ENCODE measurements at places on chromosomes 5 and 9.

DNA sequence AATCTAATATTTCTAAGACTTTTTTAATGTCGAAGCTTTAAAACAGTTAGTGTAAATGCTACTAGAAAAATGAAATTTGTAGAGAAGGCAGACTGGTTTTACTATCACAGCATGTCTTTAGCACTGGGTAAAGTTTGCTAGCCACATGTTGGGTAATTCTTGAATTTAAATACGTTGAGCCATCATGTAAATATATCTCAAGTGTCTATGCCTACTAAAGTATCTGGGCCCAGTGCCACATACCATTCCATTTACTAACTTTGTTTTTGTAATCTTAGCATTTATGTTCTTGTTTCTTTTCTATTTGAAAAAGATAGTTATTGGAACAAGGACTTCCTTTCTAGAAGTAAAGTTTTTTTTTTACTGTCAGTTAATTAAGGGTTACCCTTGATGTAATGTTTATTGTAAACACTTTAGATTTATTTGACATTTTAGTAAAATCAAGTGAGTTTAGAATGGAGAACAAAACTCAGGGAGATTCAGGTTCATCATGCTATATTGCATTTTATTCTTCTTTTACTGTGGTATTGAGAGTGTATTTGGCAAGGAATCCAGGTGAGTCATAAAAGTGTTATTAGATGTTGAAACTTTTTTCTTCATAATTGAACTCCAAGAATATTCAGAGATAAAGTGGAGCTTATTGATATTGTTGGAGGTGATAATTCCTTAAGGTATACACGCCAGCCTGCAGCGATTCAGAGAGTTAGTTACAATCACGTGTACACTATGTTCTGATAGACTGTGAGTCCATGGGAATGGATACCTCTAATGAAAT lies 182.4 kb downstream of the CCDC171 start:
- no peak for DNase-seq

DNA sequence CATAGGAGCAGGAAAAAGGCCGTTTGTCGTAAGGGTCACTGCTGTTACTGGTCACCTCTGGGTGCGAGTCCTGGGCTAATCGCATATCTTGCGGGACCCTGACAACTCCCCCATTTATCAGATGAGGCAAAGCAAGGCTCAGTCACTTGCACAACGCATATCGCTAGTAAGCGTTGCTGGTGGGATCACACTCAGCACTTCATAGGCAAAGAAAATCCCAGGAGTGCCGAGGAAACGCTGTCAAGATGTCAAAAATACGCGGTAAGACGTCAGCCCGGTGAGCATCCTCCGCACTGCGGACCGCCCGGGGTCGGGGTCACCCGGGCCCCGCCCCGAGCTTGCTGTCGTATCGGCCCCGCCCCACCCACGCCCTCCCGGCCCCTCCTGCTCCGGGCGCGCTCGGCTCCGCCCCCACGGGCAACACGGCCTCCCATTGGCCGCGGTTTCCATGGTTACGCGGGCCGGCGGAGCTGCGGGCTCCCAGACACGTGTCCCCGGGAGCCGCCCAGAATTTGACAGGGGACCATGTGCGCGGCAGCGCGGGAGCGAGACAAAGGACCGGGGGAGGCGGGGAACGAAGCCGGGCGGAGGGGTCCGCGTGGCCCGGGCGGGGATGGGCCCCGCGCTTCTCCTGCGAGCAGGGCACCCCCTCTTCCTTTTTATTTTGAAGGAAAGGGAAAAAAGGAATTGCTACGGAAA lies 80.2 kb upstream of the IER5L start:
- peak; percentile 93 for DNase-seq

DNA sequence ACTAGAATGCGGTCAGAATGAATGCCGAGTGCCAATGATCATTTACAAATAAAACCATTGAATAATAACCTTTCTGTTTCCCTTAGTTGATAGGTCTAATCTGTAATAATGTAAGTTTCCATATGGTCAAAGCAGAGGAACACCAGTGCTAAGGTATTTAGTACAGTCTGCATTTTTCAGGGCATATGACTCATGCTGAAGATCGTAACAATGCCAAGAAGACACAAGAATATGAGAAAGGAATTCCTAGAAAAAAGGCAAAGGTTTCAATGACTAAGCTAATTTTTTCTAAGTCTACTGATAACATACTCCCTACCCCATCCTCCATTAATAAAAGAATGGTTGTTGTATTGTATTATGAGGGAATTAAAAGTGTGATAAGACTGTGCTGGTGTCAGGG lies 2.8 kb downstream of the OR1L8 start:
- DNase-seq = no peak

DNA sequence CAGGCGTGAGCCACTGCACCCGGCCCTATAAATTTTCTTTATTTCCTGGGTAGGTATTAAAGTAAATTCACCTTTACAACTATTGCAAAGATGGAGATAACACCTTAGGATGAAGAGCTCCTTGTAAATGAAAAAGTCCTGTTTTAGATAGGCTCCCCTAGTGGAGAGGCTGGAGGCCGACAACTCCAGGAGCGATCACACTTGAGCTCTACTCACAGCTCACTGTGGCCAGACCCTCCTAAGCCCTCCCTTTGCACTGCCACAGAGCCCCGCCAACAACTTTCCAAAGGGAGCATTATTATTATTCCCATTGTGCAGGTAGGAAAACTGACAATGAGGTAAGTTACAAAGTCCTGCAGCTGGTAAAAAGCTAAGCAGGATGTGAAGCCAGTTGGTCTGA lies 139.1 kb upstream of the ERCC6L2 start:
- DNase-seq = no peak

- DNase-seq = no peak
Measured at GRCh38 chr5:98639274-98639673, 134.2 kb upstream of the RGMB start.

GRCh38 chr5:157516006-157516405 lies 56.0 kb downstream of the NIPAL4 start:
- peak; percentile 8 for DNase-seq

GRCh38 chr5:146662229-146662628 lies 146.2 kb upstream of the GPR151 start:
- peak; percentile 1 for DNase-seq

GRCh38 chr5:149422366-149423048 lies 43.4 kb upstream of the IL17B start:
- DNase-seq = no peak

GRCh38 chr9:26650325-26650724 lies 242.3 kb downstream of the CAAP1 start:
- DNase-seq = no peak

- no peak for DNase-seq
Measured at GRCh38 chr5:73282923-73283322, 109.9 kb downstream of the TMEM174 start.

GRCh38 chr5:32029261-32029660 lies 144.9 kb downstream of the GOLPH3 start:
- DNase-seq = no peak

DNA sequence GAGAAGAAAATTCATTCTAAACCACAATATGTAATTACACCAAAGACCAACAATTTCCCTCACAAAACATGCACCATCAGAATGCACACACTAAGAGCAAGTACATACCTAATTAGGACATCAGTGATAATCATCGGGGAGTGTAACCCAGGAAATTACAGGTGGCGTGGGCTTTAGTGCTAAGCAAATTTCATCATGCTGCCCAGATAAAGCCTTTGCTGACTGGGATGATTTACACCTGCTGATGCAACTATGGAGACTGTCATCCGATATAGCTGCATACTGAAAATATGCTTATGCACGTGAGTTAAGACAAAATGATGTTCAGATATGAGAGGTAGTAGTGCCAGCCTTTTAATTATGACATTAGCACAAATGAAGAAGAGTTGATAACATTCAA lies 123.2 kb downstream of the DCP2 start:
- DNase-seq = no peak

DNA sequence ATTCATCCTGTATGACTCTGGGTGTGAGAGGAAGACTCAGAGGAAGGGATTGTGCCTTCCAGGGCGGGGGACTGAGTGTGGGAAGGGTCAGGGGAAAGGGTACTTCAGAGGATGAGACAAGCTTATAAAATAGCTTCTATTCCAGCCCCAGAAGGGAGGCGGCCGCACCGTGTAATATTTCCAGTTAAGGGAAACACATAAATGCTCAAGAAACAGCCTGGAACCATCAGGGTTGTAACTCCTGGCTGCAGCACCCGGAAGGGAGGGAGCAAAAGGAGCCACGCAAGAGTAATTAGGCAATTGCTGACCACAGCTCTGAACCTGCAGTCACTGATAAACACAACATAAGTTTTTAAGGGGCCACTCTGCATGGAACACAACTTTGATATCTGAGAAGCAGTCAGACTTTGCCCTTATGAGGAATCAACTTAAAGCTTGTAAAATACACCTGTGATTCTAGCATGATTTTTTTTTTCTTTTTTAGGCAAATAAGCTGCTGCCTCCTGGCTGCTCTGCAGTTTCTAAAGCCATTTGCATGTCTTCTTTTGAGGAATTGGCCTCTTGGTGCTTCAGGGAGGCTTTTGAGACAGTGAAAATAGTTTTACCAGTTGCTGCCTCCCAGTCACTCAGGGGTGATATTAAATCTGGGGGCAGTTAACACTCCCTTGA lies 382.7 kb downstream of the ENC1 start:
- DNase-seq = no peak

DNA sequence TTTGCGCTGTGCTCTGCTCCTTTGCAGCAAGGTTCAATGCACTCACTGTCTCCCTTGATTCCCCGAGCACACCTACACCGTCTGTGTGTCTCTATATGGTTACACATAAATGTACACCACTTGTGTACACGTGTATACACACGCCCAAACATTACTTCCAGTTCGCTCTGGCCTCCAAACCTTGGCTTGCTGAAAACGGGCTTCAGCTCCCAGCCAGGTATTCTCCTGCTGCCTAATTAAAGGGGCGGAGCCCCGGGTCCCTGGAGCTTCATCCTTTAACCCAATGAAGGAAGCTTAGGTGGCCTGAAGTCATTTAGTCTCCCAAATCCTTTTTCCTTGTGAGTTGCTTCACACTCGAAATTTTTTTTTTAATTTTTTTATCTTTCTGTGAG lies 4.6 kb downstream of the ISL1 start:
- DNase-seq = no peak

DNA sequence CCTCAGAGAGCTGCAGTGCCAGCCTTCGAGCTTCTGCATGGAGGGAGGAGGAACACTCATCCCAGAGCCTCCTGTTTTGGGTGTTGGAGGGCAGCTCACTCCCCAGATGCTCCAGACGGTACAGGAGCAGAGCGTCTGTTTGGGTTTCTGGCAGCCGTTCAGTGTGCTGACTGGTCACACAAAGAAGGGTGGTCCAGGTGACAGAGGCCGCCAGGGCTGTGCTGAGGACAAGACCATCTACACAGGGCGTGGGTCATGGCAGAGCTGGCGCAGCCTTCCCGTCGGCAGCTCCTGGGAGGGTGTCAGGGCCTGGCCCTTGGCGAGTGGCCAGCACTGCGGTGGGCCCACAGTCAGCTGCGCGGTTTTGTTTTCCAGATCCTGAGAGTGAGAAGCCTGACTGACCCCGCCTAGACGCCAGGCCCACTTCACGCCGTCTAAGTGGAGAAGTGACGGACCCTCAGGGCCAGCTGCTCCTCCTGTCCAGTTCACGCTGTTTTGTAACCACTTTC lies 131.4 kb upstream of the FAM120A start:
- no peak for DNase-seq

- no peak for DNase-seq
Measured at GRCh38 chr9:99345942-99346341, 123.9 kb downstream of the SEC61B start.

- no peak for DNase-seq
Measured at GRCh38 chr5:73179730-73180129, 6.7 kb downstream of the TMEM174 start.

DNA sequence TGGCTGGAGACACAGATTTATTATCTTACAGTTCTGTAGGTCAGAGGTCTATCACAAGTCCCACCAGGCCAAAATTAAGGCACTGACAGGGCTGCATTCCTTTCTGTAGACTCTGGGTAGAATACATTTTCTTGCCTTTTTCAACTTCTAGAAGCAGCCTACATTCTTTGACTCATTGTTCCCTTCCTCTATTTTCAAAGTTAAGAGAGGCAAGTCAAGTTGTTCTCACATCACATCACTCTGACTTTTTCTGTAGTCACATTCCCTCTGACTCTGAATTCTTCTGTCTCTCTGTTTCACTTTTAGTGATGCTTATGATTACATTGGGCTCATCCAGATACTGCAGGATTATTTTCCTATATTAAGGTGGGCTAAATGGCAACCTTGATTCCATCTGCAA lies 119.0 kb downstream of the MELK start:
- no peak for DNase-seq

- DNase-seq = no peak
Measured at GRCh38 chr5:8391911-8392310, 523.0 kb downstream of the MTRR start.

GRCh38 chr5:179131886-179132585 lies 71.9 kb downstream of the ZNF354C start:
- DNase-seq = no peak

- no peak for DNase-seq
Measured at GRCh38 chr9:116039312-116039711, 114.3 kb upstream of the PAPPA start.

DNA sequence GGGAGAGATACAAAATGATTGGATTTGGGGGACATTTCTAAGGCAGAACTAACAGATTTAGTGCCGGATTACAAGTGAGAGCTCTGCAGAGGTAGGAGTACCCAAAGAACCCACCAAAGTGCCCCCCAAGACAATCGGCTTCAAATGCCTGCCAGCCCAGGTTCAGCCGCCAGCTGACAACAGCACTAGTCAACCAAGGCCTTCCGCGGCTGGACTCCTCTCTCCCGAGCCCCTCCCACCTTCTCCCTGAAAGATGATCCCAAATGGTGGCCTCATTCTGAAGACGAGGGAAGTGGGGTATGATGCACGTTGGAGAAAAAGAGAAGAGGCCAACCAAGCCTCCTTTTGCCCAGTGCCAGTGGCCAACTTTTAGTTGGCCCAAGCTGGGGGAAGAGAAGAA lies 210.4 kb upstream of the SLC30A5 start:
- no peak for DNase-seq

DNA sequence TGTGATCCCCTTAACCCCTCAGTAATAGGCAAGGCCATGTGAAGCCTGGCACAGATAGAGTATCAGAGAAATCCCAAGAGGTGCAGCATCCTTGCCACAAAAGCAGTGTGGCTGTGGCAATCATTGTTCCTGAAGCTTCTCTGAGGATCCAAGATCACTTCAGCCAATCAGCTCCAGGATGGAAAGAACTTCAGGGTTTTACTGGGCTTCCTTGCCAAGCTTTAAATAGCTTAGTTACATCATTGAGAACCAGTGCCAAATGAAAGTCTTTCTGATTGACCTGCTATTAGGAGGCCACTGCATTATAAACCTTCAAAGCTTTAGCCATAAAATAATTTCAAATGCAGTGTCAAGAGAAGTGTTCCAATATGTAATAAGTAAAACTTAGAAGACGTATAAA lies 430.6 kb downstream of the PIK3R1 start:
- no peak for DNase-seq
